ENCODE measurements at places on chromosomes 13 and 19.

GRCh38 chr19:23916991-23917390 lies 2.3 kb downstream of the ZNF726 start:
- DNase-seq, result no peak

- no peak for DNase-seq
These were observed 53.6 kb downstream of the ZAR1L start for GRCh38 chr13:32261567-32261966.

DNA sequence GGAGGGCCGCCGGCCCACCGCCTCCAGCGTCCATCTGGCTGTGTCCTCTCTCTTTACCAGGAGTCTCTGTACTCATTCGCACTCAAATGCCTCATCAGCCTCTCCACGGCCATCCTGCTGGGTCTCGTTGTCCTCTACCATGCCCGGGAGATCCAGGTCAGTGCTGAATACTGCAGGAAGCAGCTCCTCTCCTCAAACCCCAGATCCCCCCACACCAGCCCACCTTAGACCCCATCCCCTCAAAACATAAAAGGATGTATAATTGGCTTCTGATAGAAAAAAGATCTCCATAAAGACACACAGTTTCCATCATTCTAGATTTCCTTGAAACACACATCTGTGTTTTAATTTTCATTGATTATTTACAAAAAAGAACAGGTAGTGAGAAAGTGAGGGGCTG lies 8.1 kb downstream of the KCNN1 start:
- no peak for DNase-seq

DNA sequence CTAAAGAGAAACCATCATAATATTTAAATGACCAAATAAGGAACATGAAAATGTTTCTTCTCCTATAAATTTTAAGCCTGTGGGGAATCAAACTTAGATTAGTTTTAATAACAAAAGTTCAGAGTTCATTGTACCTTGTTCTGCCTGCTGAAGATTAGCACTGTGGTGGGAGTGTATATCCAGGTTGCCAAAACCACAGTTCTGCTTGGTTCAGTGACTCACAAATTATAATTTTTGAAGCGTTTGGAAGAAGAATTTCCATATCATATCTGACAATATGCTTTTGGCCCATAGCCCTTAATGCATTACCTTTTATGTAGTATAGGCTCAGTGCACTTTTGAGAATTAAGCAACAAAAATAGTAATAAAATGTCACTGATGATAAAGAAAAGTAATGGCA lies 545.2 kb downstream of the GPC6 start:
- no peak for DNase-seq

DNA sequence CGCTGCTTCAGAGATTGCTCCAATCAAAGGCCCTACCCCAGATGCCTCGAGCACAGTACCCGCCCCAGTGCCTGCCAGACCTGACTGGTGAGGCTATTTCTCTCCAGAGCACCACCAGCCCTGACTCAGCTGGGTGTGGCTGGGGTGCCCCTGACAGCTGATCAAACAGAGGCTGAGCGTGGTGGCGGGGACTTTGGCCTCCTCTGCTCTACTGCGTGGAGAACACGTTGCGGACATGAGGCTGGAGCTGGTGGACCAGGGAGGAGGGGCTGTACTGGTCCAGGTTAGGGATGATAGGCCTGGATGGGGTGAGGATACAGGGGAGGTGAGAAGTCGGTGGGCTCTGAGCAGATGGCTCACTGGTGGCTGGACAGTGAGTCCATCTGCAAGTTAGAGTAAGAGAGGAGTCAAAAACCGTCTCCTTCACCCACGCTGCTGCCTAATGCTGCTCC lies 3.5 kb upstream of the DOCK6 start:
- DNase-seq, result no peak

DNA sequence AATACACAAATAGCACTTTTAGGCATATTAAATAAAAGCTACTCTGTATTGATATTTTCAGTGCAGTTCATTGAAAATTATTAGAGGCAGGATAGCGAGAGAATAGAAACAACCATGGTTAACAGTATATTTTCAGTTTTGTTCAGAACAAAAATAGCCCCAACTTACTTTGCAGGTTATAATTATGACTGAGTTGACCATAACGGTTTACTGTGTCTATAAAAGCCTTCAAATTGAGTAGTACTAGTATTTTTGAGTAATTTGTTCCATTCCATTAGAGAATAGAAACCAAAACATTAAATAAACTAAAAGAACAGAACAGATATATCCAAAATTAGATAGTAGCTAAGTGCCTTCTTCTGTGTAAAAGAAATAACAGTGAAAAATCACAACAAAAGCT lies 1108.4 kb upstream of the PCDH20 start:
- no peak for DNase-seq

All from neural crest cell (in vitro differentiated cells).